ENCODE measurements at places on chromosomes 16 and 17.

GRCh38 chr17:35073991-35074627, 10.6 kb upstream of the RFFL start:
- DNase-seq = no peak

DNA sequence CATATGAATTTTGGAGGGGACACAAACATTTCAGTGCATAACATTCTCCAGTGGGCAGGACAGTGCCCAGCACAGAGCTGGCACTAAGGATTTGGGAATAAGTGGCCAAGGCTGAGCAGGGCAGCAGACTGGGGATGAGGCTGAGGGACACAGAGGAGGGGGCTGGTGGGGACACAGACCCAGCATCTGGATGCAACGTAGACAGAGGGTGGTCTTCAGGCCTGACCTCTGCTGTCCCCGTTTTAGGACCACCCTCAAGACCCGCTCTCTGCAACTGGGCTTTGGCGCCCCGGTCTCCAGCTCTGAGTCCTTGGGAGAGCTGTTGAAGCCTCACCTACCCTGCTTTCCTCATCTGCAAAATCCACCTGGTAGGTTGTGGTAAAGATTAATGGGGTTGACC, 3.3 kb upstream of the PRSS33 start:
- no peak for DNase-seq

DNA sequence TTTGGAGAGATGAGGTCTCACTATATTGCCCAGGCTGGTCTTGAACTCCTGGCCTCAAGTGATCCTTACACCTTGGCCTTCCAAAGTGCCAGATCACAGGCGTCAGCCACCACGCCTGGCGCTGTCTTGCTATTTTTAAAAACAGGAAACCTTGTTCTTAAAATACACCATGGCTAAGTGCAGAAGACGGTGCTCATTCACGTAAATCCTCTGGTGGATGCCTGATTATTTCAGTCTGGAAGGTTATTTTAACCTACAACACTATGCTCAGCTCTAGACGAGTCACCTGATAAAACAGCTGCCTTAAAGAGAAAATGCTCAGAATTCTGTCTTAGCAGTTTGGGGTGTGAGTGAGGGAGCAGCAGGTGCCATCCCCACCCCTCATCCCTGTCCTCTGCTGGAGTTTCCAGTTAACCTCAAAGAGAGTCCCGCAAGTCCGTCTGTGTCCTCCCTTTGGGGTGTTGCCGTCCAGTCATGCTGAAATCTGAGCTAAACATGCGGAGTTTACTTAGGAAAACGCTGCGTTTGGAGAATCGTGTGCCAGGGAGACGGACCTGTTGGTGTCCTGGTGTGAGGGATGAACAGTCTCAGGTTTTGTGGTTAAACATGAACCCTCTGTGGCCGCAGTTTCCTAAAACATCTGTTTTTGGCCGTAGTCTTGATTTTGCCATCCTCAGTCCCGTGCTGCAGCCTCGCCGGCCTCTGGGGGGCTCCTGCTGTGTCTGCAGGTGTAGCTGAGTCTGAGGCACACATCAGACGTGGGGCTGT, 17.1 kb downstream of the SPG7 start:
- no peak for DNase-seq

- no peak for DNase-seq
Measured at GRCh38 chr16:50902457-50902856, 160.6 kb downstream of the CYLD start.

GRCh38 chr17:6713918-6714271, 726 bp upstream of the SLC13A5 start:
- DNase-seq = no peak

DNA sequence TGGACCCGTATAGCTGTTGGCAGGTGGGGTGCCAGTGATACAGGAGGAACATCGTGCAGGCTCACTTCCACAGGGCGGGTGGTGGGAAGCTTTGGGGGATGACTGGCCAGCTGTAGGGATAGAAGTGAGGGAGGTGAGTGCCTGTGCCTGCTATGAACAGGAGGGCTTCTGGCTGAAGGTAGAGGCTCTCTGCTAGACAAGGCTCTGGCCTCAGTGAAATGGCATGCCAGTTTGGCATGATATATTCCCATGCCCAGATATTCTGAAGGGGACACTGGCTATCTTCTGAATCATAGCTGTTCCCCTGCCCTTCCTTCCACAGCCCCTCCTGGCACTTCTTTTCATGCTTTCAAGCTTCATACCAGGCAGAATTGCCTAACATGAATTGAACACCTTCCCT, 19.1 kb downstream of the PHAF1 start:
- no peak for DNase-seq

GRCh38 chr16:981695-982144, at the start of gene SOX8:
Gene SOX8, plus strand, starts transcription at chr16:981770. Its CDS starts 153 bp downstream, at chr16:981923.
- DNase-seq = no peak

GRCh38 chr17:13306310-13306962, 288.6 kb upstream of the ELAC2 start:
- peak; percentile 62 for DNase-seq

- DNase-seq = no peak
Measured at GRCh38 chr16:81544261-81544660, 99.7 kb downstream of the CMIP start.

GRCh38 chr16:68272507-68273209, 8.3 kb downstream of the SLC7A6 start:
- no peak for DNase-seq
